ENCODE measurements at places on chromosomes 12 and 14. TPM values are rescaled to one million over a fixed set of nuclear protein-coding genes. Genes with fewer than 3 reads are reported as not detected.

DNA sequence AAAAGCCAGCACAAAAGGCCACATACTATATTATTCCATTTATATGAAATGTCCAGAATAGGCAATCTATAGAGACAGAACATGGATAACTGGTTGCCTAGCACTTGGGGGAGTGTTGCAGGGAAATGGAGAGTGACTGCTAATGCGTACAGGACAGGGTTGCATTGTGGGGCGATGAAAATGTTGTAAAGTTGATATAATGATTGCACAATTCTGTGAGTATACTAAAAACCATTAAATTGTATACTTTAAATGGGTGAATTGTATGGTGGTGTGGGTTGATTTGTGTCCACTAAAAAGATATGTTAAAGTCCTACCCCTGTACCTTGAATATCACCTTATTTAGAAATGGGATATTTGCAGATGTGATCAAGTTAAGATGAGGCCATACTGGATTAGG, 7.0 kb upstream of the CAPRIN2 start:
- no peak overlapping the region for H3K27ac ChIP-seq
- no peaks in the 10 kb centered on the region for H3K4me1 ChIP-seq
- no peak overlapping the region for H3K4me3 ChIP-seq
- no peak for DNase-seq

The FAM90A1 gene
- polyA plus RNA-seq: 0.45 TPM

The PIWIL1 gene
- not detected for polyA plus RNA-seq

GRCh38 chr14:48735607-48736006, 850.6 kb downstream of the RPS29 start:
- no peaks in the 10 kb centered on the region for H3K4me1 ChIP-seq
- H3K4me3 ChIP-seq: no peak overlapping the region
- DNase-seq: no peak
- no peaks in the 10 kb centered on the region for H3K27me3 ChIP-seq

The GPX2 gene
- 301 TPM for polyA plus RNA-seq

The MAP3K9 gene
- polyA plus RNA-seq: 0.46 TPM

GRCh38 chr12:27493260-27493940, 30.6 kb upstream of the PPFIBP1 start:
- no peak overlapping the region for H3K4me3 ChIP-seq
- H3K4me1 ChIP-seq: no peaks in the 10 kb centered on the region
- DNase-seq: no peak
- H3K27me3 ChIP-seq: no peaks in the 10 kb centered on the region

DNA sequence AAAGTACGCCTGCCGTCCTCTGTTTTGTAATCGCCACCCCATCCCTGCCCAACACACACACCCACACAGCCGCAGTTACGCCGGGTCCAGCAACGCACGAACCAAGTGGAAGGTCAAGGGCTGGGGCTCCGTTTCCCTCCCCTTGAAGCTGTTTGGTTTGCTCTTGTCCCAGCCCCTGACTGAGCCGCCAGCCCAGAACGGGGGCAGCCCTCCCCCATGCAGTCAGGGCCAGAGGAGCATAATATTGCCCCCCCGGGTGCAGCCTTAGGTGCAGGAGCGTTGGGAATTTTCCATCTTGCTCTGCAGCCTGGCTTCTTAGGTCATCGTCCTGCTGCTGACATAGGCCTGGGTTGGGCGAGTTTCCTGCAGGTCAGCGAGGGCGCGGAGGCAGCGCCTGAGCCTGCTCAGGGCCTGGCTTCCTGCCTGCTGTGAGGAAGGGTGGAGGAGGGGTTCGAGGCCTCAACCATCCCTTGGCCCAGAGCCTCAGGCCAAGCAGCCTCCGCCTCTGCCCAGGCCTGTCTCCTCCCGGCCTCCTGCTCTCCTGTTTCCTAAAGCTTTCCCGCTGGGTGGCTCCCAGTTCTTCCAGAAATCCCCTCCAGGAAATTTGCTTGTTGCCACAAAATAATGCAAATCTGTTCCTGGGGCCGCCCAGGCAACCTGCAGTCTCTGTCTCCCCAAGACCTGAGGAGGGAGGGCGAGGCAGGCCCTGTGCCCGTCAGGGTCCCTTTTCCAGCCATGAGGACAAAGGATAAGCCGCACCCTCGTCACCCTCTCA, 44.5 kb downstream of the PSMA6 start:
- peak overlapping the region; percentile 90 for H3K27ac ChIP-seq
- no peaks in the 10 kb centered on the region for H3K27me3 ChIP-seq
- no peaks in the 10 kb centered on the region for H3K36me3 ChIP-seq
- peaks cover 94% of the 10 kb centered on the region for H3K4me1 ChIP-seq

Measured in stomach (tissue), 19 donors.